Glutamatergic neuron (in vitro differentiated cells): ENCODE measurements at places on chromosomes 1 and 21.

DNA sequence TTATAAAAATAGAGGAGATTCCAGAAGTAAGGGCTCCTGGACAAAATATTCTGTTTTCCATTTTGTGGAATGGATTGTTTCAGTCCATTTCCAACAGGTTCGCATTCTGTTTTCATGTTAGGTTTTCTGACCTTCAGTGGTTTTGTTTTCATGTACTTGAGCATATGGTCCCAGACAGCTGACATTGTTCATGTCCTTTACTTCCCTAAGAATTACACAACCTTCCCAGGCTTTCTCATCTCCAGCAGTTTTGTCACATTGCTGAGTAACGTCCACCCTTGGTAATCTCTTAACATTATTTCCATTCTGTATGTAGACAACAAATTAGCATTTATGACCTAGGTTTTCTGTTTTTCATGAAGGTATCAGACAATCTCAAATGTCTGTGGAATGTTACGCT is 21.0 kb upstream of the ERRFI1 start:
- H3K27me3 ChIP-seq = no peaks in the 10 kb centered on the region
- DNase-seq = no peak
- H3K36me3 ChIP-seq = peaks cover 3% of the 10 kb centered on the region

- no peak overlapping the region for H3K27ac ChIP-seq
- no peak for DNase-seq
- no peaks in the 10 kb centered on the region for H3K4me1 ChIP-seq
- H3K4me3 ChIP-seq = no peak overlapping the region
These were observed 12.9 kb downstream of the KCNE1 start for GRCh38 chr21:34499116-34499515.

GRCh38 chr21:40018871-40019475 is 151.7 kb downstream of the PCP4 start:
- DNase-seq = peak; percentile 59
- peak overlapping the region; percentile 65 for H3K4me3 ChIP-seq
- peaks cover 8% of the 10 kb centered on the region for H3K27me3 ChIP-seq
- H3K4me1 ChIP-seq = peaks cover 28% of the 10 kb centered on the region
- H3K27ac ChIP-seq = peak overlapping the region; percentile 92

DNA sequence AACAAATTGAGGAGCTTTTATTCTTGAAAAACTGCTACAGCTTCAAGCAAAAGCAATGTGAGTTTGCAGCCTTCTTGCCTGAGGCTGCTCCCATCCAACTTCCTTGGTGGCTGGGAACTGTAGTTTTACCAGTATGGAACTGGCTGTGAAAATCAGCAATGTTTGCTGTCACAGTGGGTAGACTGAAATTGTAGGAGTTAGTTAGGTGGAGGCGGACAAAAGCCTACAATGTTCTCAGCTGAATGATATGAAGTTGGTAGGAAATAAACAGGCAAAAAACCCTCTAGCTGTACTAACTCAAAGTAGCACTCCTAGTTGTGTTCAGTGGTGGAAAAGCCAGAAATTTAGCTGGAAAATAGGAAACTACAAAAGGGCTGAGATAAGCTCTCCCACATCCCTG is 18.5 kb downstream of the HAX1 start:
- H3K4me3 ChIP-seq = no peak overlapping the region
- no peaks in the 10 kb centered on the region for H3K4me1 ChIP-seq
- H3K27ac ChIP-seq = no peak overlapping the region
- peaks cover 13% of the 10 kb centered on the region for H3K36me3 ChIP-seq
- DNase-seq = no peak

- H3K27me3 ChIP-seq = peaks cover 2% of the 10 kb centered on the region
- peak; percentile 50 for DNase-seq
- H3K36me3 ChIP-seq = no peaks in the 10 kb centered on the region
- H3K4me1 ChIP-seq = peaks cover 5% of the 10 kb centered on the region
These were observed 82.2 kb downstream of the FBXO2 start for GRCh38 chr1:11571906-11572616.

- H3K4me1 ChIP-seq = peaks cover 9% of the 10 kb centered on the region
- no peak overlapping the region for H3K27ac ChIP-seq
- H3K4me3 ChIP-seq = no peak overlapping the region
- DNase-seq = no peak
These were observed 23.3 kb downstream of the ZP4 start for GRCh38 chr1:237867380-237867888.

- H3K27ac ChIP-seq = no peak overlapping the region
- no peak overlapping the region for H3K4me3 ChIP-seq
- H3K4me1 ChIP-seq = peaks cover 2% of the 10 kb centered on the region
- no peaks in the 10 kb centered on the region for H3K27me3 ChIP-seq
- DNase-seq = no peak
These were observed 9.5 kb downstream of the ST6GALNAC5 start for GRCh38 chr1:76876655-76877395.

GRCh38 chr1:217953922-217954321 is 322.8 kb downstream of the SPATA17 start:
- no peak overlapping the region for H3K4me3 ChIP-seq
- H3K27me3 ChIP-seq = peaks cover 2% of the 10 kb centered on the region
- H3K36me3 ChIP-seq = peaks cover 11% of the 10 kb centered on the region
